ENCODE measurements at places on chromosomes 1 and 21.

DNA sequence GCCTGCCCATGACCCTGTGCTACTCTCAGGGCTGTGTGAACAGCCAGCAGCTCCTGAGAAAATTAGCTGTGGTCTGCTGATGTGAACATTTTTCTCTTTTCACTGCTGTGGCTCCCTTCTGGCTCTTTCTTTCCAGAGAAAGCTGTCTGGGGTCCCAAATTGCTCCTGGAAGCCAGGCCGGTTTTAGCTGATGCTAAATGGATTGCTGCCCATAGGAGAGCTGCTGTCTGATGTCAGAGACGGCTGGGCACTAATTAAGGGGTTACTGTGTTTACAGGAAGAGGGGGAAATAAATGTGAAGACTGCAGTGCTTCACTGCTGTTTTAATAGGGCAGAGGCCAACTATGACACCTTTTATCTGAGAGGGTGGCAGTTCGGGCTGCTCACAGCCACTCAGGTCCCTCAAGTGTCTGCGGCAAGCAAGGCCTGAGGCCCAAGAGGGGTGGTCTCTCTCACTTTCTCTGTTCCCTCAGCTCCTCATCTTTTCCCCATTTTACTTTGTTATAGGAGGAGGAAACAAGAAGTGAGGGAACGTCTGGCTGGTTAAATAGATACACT lies 106.0 kb upstream of the GNG12 start:
- DNase-seq = no peak

DNA sequence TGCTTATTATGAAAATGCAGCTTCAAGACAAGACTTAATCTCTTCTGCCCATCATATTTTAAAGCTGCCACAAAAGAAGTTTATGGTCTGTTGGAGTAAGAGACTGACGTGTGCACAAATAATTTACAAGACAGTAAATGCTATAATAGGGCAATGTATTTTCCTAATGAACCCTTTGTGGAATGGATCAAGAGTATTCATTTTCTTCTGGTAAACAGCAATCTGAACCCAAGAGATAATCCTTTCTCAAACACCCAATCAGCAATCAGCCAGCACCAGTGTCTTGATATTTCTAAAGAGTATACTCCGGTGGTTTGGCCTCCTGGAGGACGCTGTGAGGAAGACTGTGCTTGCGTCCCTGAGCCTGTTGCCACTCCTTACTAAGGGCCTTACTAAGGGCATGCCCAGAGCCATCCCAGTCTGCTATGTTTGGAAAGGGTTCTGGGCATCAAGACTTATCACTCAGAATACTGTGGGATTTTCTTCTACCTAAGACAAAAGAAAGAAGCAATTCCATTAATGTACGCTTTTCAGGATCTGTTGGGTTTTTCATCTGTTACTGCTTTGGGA lies 48.8 kb upstream of the LRRC8D start:
- no peak for DNase-seq

DNA sequence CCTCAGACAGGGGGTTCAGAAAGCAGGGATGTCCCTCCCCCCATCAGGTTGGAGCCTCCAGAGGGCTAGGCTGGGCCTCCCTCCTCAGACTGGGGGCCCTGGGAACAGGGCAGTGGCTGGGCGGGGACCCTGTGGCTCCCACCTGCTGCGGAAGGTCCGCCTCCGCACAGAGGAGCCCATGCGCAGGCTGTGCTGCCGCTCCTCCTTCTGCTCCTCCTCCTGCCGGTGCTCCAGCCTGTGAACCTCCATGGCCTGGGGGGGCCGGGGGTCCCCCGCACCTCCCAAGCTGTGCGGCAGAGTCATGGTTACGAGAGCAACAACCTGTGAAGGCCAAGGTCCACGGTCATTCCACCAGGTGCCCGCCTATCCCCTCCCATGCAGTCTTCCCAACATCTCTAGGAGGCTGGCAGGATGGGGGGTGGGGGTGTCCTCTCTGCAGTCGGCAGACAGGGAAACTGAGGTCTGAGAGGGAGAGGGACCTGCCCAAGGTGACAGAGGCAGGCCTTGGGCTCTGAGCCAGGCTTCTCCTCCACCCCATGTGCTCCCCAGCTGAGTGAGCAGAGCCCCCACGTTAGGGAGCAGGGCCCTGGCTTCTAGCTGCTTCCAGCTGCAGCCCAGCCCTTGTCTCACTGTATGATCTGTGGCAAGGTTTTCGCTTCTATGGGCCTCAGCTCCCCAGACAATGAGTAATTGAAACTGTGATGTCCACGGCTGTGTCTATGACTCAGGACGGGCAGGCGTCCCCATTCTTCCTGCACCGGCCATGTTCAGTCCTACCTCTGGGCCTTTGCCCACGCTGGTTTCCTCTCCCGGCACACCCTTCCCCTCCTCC lies 3.4 kb downstream of the MYOM3 start:
- no peak for DNase-seq

GRCh38 chr1:89799495-89799894 lies 21.3 kb upstream of the LRRC8D start:
- no peak for DNase-seq

- peak; percentile 20 for DNase-seq
These were observed 44.1 kb downstream of the UCK2 start for GRCh38 chr1:165871311-165872067.

- no peak for DNase-seq
These were observed 243.0 kb downstream of the KIF26B start for GRCh38 chr1:245397771-245398170.

DNA sequence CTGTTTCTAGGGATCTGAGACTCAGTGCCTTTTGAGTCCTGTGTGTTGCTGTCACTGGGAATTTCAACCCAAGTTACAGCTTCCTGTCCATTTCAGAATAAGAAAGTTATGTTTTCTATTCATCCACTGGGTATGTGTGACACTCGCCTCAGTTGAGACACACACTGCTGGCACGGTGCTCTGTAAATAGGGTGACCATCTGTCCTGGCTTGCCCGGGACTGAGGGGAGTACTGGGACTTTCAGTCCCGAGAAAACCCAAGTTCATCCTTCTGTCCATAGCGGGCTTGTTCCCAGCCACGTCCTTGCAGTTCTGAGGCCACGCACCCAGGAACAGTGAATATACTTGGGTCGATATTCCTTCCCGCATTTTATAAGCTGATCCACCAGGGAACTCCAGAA lies 56.3 kb upstream of the DISP3 start:
- DNase-seq = no peak

- no peak for DNase-seq
These were observed 112.6 kb downstream of the ADAMTS1 start for GRCh38 chr21:26732432-26733221.

- no peak for DNase-seq
These were observed 145.5 kb downstream of the NUF2 start for GRCh38 chr1:163467289-163467688.

DNA sequence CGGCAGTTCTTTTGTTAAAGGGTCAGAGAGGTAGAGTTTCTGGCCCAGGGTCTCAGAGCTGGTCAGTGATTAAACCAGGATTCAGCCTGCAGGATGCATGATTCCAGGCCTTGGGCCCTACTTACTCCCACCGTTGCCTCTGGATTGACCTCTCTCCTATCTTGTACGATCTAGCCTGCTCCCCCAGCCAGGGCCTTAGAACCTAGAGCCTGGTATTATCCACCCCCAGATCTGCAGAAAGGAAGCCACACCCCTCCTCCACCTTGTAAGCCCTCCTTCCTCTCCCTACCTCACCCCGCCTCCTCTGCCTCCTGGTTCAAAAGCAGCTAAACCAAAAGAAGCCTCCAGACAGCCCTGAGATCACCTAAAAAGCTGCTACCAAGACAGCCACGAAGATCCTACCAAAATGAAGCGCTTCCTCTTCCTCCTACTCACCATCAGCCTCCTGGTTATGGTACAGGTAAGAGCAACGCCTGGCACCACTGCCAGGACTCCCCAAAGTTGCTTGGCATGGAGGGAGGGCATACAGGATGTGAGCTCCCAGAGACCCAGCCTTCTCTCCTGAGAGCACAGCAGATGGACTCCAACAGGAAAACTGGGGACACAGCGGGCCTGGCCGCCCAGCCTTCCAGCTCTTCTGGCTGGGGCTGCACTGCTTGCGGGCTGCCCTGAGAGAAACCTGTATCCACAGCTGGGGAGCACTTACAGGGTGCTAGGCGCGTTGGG lies at the start of gene CD52:
CD52 (plus strand) TSS at position 347 of the 726 bp plus-strand sequence; CDS start at position 407, 60 bp downstream.
- DNase-seq = peak; percentile 61

DNA sequence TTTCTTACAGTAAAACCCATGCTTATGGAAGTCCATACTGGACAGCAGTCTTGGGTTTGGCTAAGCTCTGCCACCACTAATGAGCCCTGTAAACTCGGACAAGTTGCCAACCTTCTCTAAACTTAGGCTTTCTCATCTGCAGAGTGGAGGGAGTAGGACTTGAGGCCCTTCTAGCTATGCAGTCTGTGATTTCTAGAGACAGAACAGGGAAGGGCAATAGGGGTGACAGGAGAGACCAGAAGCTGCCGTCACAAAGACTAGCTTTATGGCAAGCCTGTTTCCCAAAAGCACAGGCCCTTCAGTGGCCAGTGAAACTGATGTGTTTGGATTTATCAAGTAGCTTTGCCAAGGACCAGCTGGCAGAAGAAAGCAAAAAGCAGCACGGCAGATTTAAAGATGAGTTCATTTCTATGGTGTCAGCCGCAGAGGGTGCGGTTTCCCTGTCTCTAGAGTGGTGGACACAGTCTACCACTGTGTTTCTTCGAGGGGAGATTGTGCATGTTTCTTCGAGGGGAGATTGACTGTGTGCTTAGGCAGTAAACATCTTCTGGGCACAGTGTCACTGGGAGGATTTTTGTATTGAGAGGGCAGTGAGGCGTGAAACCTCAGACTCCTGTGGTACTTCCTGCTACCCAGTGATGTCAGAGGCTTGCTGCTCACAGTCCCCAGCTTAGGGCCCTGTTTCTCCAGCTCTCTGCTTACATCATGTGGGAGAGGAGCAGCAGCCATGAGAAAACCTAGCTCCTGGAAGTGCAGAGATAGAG lies 119.0 kb downstream of the ROR1 start:
- DNase-seq = no peak

GRCh38 chr1:234978397-234979295 lies 150.0 kb downstream of the TOMM20 start:
- DNase-seq = peak; percentile 64

GRCh38 chr1:202357506-202357905 lies 9.0 kb downstream of the PPP1R12B start:
- no peak for DNase-seq

GRCh38 chr1:206082831-206083695 lies 30.1 kb downstream of the RHEX start:
- DNase-seq = no peak

GRCh38 chr1:8109216-8109615 lies 83.1 kb upstream of the ERRFI1 start:
- no peak for DNase-seq

DNA sequence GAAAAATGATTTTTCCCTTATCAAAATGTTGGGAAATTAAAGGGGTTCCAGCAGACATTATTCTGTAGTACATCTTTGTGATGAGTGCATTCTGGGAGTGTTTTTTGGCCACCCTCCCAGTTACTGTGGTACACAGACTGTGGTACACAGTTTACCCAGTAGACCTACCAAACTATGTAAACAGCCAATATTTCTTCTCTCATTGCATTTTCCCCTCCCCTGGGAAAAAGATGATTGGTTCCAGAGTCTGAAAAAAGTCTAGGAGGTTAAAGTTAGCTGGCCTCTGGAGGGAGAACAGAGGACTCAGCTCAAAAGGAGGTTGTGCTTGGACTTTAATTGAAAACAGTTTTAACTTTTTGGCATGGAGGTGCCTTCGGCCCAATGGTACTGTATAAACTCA lies 42.5 kb downstream of the PGM1 start:
- DNase-seq = no peak

- no peak for DNase-seq
These were observed 31.6 kb upstream of the PADI6 start for GRCh38 chr1:17340358-17340757.

DNA sequence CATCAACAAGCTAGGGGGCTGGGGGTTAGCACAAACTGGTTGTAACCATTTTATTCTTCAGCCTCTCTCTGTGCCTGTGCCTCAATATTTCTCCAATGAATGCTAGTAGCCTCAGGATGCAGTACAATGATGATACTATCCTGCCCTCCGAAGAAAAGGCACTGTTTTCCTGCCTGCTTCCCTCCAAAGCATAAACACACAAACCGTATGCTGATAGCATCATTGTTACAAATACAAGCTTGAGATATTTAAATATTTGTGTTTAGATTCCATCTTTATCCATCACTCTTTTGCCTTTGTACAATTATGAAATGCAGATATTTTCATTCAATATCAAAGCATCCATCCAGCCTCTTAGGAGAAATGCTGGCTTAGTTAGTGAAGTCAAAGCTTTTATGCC lies 404.8 kb downstream of the DUSP10 start:
- no peak for DNase-seq

GRCh38 chr21:35792569-35793305 lies 267.6 kb downstream of the SETD4 start:
- no peak for DNase-seq

GRCh38 chr21:16608209-16608830 lies 878.5 kb downstream of the USP25 start:
- no peak for DNase-seq

- no peak for DNase-seq
These were observed 10.8 kb downstream of the TRIM45 start for GRCh38 chr1:117110774-117111173.

DNA sequence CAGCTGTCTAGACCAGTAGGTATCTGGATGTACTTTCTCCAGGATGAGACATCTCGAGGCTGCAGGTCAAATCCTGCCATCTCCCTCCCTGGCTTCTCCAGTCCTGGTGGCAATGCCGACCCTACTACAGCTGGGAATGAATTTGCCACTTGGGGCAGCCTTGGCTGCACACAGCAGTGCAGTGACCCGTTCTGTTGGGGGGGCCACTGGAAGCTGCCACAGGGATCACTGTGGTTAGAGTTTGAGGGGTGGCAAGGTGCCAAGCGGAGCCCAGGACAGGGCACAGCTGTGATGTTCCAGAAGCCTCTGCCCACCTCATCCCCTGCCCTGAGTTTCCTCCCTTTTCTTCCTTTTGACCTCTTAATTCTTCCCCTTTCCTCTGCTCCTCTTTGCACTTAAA lies 17.1 kb downstream of the COL6A2 start:
- DNase-seq = no peak

GRCh38 chr1:204888294-204888693 lies 17.6 kb downstream of the NFASC start:
- DNase-seq = no peak

- no peak for DNase-seq
These were observed 53.3 kb downstream of the TEX35 start for GRCh38 chr1:178566187-178566586.

- DNase-seq = no peak
These were observed 75.1 kb upstream of the SIPA1L2 start for GRCh38 chr1:232704694-232705680.

GRCh38 chr1:160076295-160076694 lies 5.0 kb upstream of the KCNJ9 start:
- DNase-seq = no peak

- no peak for DNase-seq
These were observed 27.5 kb downstream of the HYI start for GRCh38 chr1:43426221-43426620.

- DNase-seq = no peak
These were observed 13.2 kb upstream of the CDA start for GRCh38 chr1:20575541-20576336.

All from effector memory CD4-positive, alpha-beta T cell (primary cell).